C1 segment of cervical spinal cord (tissue), 14 donors: ENCODE measurements at places on chromosomes 5 and 9.

GRCh38 chr5:77311214-77311571, 100.7 kb downstream of the PDE8B start:
- DNase-seq = no peak

DNA sequence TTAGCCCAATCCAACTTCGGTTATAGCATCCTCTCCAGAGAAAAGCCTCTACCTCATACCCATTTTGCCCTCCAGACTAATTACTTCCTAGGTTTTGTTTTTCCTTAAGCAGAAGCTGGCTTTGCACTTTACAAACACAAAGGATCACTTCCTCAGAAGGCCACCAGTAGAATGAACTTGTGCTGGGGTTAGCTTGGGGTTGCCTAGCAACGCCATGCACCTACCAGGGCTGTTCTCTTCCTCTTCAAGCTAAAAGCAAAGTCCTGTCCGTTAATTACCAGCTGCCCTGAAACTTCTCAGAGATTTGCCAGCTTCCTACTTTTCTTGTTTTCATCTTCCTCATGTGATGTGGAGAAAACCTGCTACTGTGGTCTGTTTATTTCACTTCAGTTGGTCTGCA, 132.0 kb upstream of the WWC1 start:
- no peak for DNase-seq

GRCh38 chr9:32867026-32867425, 83.7 kb downstream of the TMEM215 start:
- DNase-seq = no peak

DNA sequence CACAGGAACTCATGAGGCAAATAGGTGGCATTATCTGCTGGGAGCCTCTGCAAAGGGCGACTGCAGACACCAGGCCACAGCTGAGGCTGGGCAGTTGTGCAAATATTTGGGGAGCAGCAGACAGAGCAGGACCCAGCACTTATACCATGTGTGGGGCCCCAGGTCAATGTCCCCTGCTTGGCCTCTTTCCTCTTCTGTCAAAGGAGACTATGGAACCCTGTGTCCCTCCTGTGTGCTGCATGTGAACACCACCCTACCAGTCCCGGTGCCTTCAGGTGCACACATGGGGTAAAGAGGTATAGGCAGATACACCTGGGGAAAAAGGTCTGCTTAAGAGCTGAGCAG, 50.8 kb downstream of the ROR2 start:
- no peak for DNase-seq
